ENCODE measurements at places on chromosomes 2 and 18.

GRCh38 chr2:222861411-222862105 lies 722 bp downstream of the ACSL3 start:
- DNase-seq = peak; percentile 78

DNA sequence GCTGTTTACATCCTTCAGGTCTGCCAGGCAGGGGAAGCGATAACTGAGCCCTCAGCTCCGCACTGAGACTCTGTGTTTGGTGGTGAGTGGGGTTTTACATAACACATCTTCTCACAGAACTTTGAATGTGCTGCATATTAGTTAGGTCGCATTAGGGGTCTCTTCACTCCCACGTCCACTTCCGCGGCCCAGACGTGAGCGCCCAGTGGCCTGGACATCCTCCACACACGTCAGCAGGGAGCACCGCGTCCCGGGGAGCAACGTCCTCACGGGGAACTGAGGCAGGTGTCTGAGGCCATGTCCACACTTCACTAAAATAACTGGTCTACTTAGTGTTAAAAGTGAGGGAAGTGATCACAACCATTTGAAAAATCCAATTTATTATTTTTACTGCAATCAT lies 100.4 kb upstream of the SATB2 start:
- no peak for DNase-seq

DNA sequence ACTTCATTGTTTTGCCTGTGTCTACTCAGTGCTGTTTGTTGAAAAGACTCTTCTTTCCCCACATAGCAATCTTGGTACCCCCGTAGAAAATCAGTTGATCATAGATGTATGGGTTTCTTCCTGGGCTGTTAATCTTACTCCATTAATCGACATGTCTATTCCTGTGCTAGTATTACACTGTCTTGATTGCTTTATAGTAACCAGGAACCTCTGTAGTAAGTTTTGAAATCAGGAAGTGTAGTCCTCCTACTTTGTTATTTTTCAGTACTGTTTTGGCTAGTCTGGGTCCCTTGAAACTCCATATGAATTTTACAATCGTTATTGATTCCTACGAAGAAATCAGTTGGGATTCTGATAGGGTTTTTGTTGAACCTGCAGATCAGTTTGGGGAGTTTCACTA lies 78.8 kb upstream of the FAM136A start:
- DNase-seq = no peak

DNA sequence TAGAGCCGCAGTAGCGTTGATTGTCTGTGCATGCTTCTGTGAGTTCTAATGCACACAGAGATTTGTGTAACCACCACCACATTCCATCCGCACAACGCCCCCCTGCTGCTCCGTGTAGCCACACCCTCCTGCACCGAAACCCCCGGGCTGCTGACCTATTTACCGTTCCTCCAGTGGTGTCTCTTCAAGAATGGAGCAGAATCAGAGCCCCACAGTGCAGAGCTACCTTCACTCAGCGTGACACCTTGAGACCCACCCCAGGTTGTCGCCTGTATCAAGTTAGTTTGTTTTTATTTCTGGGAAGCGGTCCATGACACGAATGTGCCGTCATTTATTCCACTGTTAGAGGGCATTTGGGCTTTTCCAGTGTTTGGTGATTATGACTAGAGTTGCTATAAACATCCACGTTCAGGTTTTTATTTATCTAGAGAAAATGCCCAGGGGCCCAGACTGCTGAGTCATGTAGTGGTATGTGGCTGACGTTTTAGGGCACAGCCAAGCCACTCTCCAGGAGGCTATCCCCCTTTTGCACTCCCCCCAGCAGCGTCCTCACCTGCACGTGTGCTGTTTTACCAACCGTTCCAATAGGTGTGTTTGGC lies 266.8 kb downstream of the NDUFA10 start:
- no peak for DNase-seq

- no peak for DNase-seq
Measured at GRCh38 chr2:180905461-180905860, 74.9 kb upstream of the UBE2E3 start.

Data from activated CD8-positive, alpha-beta memory T cell treated with anti-CD3 and anti-CD28 coated beads for 24 hours (primary cell).